ENCODE measurements at places on chromosomes 7 and 10.

- DNase-seq = no peak
Observed at GRCh38 chr10:102184606-102185005, 32.4 kb downstream of the NOLC1 start.

DNA sequence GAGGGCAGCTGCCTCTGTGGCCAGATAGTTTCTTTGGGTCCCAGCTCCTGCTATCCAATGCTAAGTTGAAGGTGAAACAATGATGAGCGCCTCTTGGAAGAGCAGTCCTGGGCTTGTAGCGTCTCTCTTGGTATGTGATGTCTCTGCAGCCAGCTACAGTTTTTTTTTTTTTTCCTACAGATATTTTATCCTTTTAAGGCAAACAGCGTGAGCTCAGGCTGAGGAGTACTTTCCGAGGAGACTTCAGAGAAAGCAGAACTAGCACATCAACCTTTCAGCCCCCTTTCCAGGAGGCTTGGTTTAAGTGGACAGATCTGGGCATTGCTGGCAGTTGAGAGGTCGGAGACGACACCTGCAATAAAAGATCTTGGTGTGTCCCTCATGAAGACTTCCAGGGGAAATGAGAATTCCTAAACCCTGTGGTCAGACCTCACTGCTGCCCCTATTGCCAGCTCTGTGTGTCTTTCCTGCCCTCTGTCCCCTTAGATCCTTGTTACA is 9.1 kb downstream of the PRKG1 start:
- DNase-seq = no peak

DNA sequence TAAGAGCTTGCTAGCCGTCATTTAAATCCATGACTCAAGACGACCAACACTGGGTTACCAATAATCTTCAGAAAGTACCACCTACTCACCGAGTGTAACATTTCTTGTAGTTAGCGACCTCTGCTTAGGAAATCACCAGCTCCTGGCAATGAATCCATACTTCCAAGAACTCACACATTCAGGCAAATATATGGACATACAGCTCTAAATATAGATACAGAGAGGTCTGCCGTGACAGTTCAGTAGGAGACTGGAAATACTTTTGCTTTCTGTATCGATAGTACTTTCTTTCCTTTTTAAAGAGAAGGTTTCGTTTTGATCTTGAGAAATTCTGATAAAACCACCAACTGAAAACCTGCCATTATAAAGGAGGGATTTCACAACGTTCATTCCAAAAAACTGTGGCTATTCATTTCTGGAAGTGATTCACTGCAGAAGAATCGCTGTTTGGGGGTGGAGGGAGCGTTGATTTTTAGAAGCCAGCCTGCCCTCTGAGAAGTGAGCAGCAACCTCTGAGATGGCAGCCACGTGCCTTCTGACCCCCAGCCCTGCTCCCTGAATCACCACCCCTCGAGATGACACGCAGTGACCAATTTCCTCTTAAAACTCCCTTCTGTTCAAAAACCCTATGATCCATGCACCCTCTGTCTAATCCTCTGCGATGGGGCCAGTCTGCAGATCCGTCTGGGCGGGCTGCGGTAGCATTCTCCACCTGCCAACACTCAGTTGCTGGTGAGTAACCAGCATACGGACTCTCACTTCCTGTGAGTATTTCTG is 179.0 kb upstream of the KLF14 start:
- peak; percentile 76 for DNase-seq

DNA sequence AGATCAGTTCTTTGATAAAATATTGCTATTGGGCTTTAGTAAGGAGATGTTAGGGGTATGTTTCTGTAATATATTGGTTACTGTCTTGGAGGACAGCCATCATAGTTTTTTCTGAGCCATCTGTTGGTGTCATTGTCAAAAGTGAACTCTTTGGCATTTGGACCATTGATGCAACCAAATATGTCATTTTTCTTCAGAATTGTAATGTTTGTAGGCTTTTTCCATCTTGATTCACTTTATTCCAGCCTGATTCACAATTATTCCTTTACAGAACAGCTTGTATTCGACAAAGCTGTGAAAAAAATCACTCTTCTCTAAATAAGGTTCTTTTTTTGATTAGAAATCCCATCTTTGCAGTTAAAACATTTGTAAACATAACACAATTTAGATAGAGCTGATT is 37.4 kb downstream of the SMNDC1 start:
- no peak for DNase-seq

DNA sequence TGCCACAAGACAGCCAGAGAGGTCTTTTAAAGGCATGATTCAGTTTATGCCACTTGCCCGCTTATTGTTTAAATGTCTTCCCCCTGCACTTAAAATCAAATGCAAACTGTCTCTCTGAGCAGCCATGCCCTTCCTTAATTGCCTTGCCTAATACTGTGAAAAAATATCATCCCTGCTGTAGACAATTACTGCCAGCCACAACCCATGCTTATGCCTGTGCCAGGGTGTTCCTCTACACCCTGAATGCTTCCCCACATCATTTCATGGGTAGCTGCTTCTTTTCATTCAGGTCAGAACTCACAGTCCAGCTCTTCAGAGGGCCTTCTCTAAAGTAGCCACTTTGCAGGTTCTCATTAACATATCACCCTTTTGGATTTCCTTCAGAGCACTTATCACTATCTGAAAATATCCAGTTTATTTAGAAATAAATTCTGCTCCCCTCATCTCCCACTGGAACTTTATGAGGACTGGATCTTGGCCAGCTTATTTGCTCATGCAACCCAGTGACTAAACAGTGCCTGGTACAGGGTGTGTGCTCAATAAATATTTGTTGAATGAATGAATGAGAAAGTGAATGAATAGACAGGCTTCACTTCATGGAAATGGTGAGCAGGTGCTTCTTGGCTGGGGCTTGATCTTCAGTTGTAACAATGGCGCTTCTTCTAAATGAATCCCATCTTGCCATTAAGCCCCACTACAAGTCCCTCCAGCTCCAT is 162.4 kb upstream of the MDFIC start:
- no peak for DNase-seq

DNA sequence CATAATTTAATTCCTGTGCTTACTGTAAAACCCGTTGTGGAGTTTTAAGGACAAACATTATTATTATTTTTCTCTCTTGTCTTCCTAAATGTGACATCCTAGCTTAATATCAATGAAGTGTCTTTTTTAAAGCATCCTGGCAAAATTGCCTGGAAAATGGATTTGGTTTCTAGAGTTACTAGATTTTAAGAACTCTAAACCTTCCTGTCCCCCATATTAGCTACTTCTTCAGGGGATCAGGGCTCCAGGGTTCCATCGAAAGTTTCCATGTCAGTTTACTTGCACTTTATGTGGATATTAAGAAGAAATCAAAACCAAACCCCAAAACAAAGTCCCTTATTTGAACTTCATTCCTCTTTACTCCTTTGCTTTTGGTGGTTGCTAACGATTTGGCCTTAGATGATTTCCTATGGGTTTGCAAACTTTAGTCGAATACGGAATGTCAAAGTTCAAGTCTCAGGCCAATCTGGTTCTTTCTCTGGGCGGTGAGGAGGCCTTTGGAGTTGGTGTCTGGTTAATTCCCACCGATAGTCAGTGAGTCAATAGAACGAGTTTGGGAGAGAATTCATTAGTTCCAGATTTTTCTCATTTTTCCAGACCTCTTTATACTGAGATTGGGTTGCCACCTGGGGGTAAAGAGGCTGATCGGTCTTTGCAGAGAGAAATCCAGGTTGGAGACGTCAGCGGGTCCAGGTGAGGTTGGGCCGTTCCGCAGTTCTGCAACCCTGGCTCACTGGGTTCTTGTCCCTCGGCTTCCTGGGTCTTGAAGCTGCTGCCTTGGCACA is 1.1 kb downstream of the CUX1 start:
- no peak for DNase-seq

DNA sequence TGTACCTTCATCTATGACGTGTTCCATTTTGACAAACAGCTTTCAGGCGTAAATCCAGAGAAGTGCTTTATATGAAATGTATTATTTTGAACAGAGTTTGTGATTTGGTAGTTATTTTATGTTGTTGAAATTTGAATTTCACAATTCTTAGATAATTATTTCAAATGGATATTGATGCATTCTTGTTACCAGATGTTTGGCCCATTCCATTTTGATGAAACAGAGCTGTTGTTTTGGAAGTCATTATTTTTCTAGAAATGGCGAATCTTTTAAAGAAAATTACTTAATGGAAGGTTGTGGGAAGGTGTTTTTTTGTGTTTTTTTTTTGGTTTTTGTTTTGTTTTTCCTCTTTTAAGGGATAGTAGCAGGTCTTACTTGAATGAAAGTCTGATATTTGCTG is 2.4 kb downstream of the OTUD1 start:
- no peak for DNase-seq

GRCh38 chr7:128867241-128867640 is 4.6 kb downstream of the ATP6V1F start:
- DNase-seq = no peak

DNA sequence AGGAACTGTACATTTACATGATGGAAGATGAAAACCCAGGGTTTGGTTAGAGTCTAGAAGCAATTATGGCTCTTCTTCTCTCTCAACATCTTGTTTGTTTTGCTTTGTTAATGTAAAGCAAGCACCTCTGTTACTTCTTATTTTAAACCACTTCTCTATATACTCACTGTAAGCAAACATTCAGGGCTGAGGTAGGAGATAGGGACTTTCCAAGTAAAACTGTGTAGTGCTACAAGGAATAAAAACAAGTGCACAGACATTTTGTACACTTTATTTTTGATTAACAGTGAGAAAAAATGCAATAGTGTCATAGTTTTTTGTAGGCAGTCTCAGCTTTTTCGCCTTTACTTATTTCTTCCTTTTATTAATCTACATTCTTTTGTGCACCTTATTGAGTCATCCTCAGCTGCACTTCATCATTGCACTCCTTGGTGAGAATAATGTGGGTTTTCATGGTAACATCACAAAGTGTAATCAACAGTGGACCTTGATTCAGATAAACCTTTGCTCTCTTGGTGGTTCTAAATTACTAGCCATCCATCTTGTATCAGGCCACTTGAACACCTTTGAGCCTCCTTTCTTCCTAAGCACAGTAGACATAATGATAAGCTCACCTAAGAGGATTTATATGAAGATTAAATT is 52.9 kb downstream of the ELMO1 start:
- no peak for DNase-seq

GRCh38 chr7:63900394-63901203 is 98.0 kb upstream of the ZNF722 start:
- peak; percentile 81 for DNase-seq

- no peak for DNase-seq
Observed at GRCh38 chr10:52653263-52653909, 119.2 kb downstream of the MBL2 start.

DNA sequence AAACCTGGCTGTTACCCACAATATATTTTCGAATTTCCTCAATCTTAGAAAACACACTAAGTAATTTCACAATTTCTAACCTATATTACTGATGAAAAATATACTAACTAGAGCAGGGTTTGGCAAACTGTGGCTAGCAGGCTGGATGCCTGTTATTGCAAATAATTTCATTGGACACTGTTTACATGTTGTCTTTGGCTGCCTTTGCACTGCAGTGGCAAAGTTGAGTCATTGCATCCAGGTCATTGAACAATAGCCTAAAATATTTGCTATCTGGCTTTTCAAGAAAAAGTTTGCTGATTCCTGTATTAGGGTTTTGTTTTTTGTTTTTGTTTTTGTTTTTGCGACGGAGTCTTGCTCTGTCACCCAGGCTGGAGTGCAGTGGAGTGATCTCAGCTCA is 47.2 kb downstream of the KIF11 start:
- no peak for DNase-seq

DNA sequence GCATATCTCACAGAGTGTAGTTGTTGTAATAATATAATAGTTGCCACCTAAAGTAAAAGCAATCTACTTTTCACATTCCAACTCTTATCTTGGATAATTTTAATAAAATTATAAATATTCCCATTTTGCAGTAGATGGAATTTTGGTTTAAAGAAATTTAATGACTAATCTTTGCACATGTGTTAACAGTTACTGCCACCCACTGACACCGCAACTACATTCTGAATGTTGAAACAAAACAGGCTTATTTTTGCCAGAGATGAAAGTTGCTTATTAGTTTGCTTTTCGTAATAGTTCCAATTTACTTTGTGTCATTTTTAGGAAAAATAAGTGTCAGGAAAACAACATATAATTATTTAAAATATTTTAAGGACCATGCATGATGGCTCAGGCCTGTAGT is 557.5 kb upstream of the PCDH15 start:
- DNase-seq = no peak

DNA sequence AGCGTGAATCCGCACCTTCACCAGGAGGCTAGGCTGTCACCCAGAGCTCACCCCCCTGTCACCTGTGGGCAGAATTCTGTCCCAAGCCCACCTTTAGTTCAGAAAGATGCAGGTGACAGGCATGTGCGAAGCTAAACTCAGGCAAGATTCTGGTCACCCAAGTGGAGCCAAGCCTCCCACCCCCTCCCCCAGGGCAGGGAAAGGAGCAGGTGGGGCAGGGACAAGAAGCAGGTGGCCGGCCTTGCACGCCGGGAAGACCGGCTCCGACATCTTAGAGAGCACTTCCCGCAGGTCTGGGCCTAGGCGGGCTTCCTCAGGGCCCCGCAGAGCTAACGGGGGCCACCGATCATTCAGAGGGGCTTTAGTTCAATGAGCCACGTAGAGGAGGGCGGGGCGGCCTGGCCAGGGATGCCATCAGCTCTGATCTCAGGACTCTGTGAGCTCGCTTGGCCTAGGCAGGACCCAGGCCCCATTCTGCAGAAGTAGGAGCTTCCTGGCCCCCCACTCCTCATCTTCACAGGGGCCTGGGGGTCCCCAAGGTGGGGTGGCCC is 19.9 kb downstream of the UNCX start:
- DNase-seq = no peak

- DNase-seq = no peak
Observed at GRCh38 chr7:122885583-122886356, 490 bp downstream of the CADPS2 start.

DNA sequence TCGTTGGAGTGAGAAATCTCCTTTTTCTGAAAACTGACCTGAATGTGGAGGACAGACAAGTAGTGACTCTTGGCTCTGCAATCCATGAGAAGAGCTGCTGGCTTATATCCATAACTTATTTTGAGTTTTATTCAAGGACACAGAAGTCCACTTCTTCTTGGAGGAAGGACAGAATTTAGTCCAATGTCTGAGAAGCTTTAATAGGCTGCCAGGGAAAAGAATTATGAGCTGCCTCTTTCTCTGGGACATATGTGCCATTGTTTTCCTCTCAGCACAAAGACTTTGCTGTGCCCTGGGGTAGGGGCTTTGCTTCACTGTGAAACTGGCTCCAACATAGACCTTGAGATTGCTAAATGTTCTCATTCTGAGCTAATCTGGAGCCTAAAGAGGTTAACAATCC is 20.5 kb upstream of the AOC1 start:
- no peak for DNase-seq

GRCh38 chr10:112173206-112173605 is 10.4 kb downstream of the GPAM start:
- no peak for DNase-seq

DNA sequence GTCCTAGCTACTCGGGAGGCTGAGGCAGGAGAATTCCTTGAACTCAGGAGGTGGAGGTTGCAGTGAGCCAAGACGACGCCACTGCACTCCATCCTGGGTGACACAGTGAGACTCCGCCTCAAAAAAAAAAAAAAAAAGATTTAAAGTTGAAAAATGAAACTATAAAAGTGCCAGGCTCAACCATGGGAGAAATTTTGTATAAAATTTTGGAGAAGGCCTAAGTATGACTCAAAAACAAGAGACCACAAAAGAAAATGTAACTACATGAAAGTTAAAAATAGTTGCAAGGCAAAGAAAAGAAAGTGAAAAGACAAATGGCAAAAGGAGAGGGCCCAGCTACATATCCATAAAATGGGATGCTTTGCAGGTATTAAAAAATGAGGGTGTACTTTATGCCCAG is 104.1 kb downstream of the ARHGAP22 start:
- no peak for DNase-seq

- DNase-seq = no peak
Observed at GRCh38 chr10:130395248-130395936, 259.2 kb downstream of the GLRX3 start.
